Tibial nerve (tissue), 4 donors: ENCODE measurements at places on chromosomes 3 and 15. TPM values are rescaled to one million over a fixed set of nuclear protein-coding genes. Genes with fewer than 3 reads are reported as not detected.

The PPARG gene
- total RNA-seq = 20.0 TPM

The PIERCE2 gene
- total RNA-seq = 1.8 TPM

The VGLL3 gene
- 81.5 TPM for total RNA-seq

The ROPN1B gene
- 0.60 TPM for total RNA-seq

The TMEM207 gene
- not detected for total RNA-seq

The CFAP92 gene
- total RNA-seq = not detected

GRCh38 chr3:95453242-95453641, 1361.2 kb upstream of the EPHA6 start:
- H3K27ac ChIP-seq = no peak overlapping the region
- H3K27me3 ChIP-seq = no peaks in the 10 kb centered on the region
- no peaks in the 10 kb centered on the region for H3K4me1 ChIP-seq
- H3K4me3 ChIP-seq = no peak overlapping the region
- no peak for DNase-seq
- no peaks in the 10 kb centered on the region for H3K36me3 ChIP-seq

GRCh38 chr3:183327343-183327742, 74.3 kb downstream of the B3GNT5 start:
- no peak overlapping the region for H3K27ac ChIP-seq
- no peaks in the 10 kb centered on the region for H3K4me1 ChIP-seq
- H3K4me3 ChIP-seq = no peak overlapping the region
- no peaks in the 10 kb centered on the region for H3K36me3 ChIP-seq
- no peak for DNase-seq

DNA sequence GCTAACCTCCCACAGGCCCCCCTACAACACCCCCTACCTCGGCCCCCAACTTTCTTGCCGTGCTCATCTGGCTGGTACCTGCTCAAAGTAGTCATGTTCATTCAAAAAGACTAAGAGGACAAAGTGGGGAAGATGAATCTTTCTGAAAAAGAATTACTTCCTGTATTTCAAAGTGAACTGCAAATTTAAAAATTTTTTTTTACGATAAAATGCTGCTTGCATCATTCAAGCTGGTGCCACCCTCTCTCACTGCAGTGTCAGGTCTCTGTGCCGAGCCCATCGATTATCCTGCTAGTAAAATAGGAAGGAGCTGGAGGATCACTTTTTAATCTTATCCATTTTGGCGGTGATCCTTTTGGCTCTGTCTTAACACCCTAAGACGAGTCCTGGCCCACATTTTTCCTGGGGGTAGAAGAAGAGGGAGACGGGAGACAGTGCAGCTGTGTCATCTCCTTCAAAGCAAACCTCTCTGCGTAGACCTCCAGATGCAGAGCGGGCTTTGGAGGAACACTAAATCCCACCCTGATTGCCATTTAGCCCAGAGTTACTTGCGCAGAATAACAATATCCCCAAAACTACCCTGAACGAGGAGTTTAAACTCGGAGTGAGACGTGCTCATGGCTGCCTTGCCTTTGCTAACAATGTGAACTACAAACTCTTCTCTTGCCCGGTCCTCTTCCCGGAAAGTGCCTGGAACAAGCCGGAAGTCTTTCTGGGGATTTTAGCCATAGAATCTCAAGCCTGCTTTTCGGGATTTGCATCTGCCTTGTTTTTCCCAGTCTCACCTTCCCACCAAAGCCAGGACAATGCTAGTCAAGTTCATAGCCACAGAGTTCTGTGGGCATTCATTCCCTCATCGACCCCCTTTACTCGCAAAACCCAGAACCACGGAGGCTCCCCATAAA, 66.2 kb upstream of the CGNL1 start:
- no peak for DNase-seq
- H3K4me1 ChIP-seq = no peaks in the 10 kb centered on the region
- no peaks in the 10 kb centered on the region for H3K27me3 ChIP-seq
- no peaks in the 10 kb centered on the region for H3K36me3 ChIP-seq
- no peak overlapping the region for H3K4me3 ChIP-seq

- peaks cover 2% of the 10 kb centered on the region for H3K36me3 ChIP-seq
- DNase-seq = no peak
- peak overlapping the region; percentile 68 for H3K27ac ChIP-seq
Observed at GRCh38 chr3:9690451-9691450, 12.9 kb upstream of the CPNE9 start.

GRCh38 chr15:48681353-48681752, 35.8 kb upstream of the FBN1 start:
- no peaks in the 10 kb centered on the region for H3K27me3 ChIP-seq
- H3K4me3 ChIP-seq = no peak overlapping the region
- no peaks in the 10 kb centered on the region for H3K4me1 ChIP-seq
- no peak overlapping the region for H3K27ac ChIP-seq
- no peaks in the 10 kb centered on the region for H3K36me3 ChIP-seq

GRCh38 chr3:177473184-177473583, 275.9 kb upstream of the TBL1XR1 start:
- no peaks in the 10 kb centered on the region for H3K36me3 ChIP-seq
- H3K4me1 ChIP-seq = no peaks in the 10 kb centered on the region
- H3K27me3 ChIP-seq = no peaks in the 10 kb centered on the region
- H3K27ac ChIP-seq = no peak overlapping the region

- H3K4me1 ChIP-seq = no peaks in the 10 kb centered on the region
- DNase-seq = no peak
- no peaks in the 10 kb centered on the region for H3K36me3 ChIP-seq
Observed at GRCh38 chr15:40563426-40563825, 1.4 kb downstream of the CCDC32 start.

- no peak overlapping the region for H3K27ac ChIP-seq
- H3K4me3 ChIP-seq = no peak overlapping the region
- H3K27me3 ChIP-seq = no peaks in the 10 kb centered on the region
- H3K4me1 ChIP-seq = no peaks in the 10 kb centered on the region
- peaks cover 71% of the 10 kb centered on the region for H3K36me3 ChIP-seq
Observed at GRCh38 chr3:46917257-46917656, 39.7 kb downstream of the PTH1R start.

- no peak overlapping the region for H3K4me3 ChIP-seq
- H3K27ac ChIP-seq = no peak overlapping the region
- H3K27me3 ChIP-seq = no peaks in the 10 kb centered on the region
- no peaks in the 10 kb centered on the region for H3K4me1 ChIP-seq
Observed at GRCh38 chr3:40470701-40471100, 6.2 kb upstream of the ZNF619 start.

- H3K4me3 ChIP-seq = no peak overlapping the region
- H3K4me1 ChIP-seq = no peaks in the 10 kb centered on the region
- H3K27me3 ChIP-seq = no peaks in the 10 kb centered on the region
- no peak for DNase-seq
- H3K27ac ChIP-seq = no peak overlapping the region
- no peaks in the 10 kb centered on the region for H3K36me3 ChIP-seq
Observed at GRCh38 chr3:90031121-90031520, 923.7 kb downstream of the EPHA3 start.

DNA sequence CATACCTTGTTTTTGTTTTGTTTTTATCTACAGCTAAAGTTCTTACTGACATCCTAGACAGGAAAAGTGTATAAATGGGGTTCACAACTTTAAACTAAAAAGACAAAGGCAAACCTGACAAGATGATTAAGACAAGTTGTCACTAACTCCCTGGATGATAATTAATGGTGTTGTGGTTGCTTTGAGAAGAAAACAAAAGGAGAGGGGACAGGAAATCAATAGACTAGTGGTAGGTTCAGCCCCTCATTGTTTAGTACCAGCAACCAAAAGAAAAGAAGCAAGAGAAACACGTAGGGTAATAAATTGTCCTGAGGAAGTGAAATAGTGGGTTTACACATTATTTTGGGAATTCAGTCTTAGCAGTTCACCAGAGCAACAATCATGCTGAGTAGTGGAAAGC, 78.8 kb downstream of the BFSP2 start:
- H3K27me3 ChIP-seq = no peaks in the 10 kb centered on the region
- H3K4me1 ChIP-seq = peaks cover 19% of the 10 kb centered on the region
- no peak for DNase-seq
- no peak overlapping the region for H3K27ac ChIP-seq
- H3K36me3 ChIP-seq = no peaks in the 10 kb centered on the region
- no peak overlapping the region for H3K4me3 ChIP-seq

DNA sequence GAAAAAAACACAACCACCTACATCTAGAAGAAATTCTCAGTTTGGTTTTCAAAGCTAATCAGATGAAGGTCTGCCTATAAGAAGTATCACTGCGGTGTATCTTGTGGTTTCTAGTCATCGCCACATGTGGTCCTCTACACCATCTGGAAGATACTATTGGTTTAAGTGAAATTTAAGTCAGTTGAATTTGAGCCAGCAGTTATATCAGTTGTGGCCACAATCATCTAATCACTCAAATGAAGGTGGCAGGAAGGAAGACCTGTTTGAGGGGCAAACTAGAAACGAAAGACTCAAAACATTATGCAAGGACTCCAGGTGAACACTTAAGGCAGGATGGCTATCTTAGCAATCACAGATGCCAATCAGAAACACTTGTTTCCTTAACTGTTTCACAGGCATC, 48.7 kb downstream of the ETV5 start:
- no peaks in the 10 kb centered on the region for H3K4me1 ChIP-seq
- H3K4me3 ChIP-seq = no peak overlapping the region
- H3K27ac ChIP-seq = no peak overlapping the region
- H3K27me3 ChIP-seq = no peaks in the 10 kb centered on the region

DNA sequence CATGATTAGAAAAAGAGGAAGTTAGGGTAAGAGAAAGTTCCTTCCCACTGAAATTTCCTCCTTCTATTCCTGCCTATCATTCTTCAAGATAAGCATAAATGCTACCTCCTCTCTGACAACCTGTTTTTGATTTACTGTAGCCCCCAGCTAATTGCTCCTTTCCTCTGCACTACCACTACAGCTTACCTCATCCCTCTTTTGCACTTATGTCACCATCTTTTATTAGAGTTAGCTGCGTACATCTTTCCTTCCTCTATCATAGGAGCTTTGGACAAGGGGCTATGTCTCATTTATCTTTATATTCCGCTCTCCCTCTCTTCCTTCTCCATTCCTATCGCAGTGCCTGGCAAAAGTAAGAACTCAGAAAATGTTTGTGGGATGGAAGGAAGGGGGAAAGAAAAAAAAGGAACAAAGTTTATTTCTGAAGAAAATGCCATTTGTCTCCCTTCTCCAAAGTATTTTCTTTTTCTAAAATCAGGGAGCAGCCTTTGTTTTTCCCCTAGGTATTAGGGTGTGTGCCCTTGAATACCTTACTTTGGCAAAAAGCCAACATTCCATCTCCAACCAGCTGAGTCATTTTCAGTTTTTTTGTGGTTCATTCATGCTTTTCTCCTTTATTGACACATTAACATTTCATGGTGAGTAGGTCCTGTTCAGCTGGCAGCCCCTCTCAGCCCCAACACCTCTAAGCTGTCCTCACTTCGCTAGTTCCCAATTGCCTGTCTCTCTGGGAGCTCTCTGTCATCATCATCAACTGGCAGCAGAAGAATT, 87.6 kb upstream of the SOX2 start:
- peaks cover 14% of the 10 kb centered on the region for H3K4me1 ChIP-seq
- no peak for DNase-seq
- no peak overlapping the region for H3K27ac ChIP-seq
- no peak overlapping the region for H3K4me3 ChIP-seq

- H3K27me3 ChIP-seq = no peaks in the 10 kb centered on the region
- H3K4me3 ChIP-seq = no peak overlapping the region
- no peak overlapping the region for H3K27ac ChIP-seq
- H3K36me3 ChIP-seq = peaks cover 12% of the 10 kb centered on the region
- DNase-seq = no peak
- no peaks in the 10 kb centered on the region for H3K4me1 ChIP-seq
Observed at GRCh38 chr15:52383100-52383588, 87.5 kb upstream of the MYO5C start.
